Kidney glomerular epithelial cell (primary cell): ENCODE measurements at places on chromosomes 2 and 18.

GRCh38 chr2:47899915-47900816, 6.1 kb downstream of the FBXO11 start:
- no peak for DNase-seq

- DNase-seq, result no peak
Measured at GRCh38 chr2:30445266-30445821, 1.7 kb upstream of the LCLAT1 start.

DNA sequence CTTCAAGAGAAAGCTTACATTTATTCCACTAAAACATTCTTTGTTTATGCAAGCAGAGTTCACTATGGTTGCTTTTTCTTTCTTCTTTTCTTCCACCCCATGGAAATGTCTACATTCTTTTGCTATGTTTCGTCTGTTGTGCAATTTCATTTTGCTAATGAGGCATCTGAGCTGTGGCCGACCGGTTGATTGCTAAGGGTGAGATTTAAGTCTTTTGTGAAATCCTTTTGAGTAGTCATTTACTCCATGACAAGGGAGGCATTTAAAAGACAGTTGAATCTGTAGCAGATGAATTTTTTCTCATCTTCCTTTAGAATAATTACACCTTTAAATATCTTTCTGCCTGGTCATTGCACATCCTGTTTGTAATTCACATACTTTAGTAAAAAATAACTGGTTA, 324.1 kb upstream of the THUMPD2 start:
- DNase-seq, result peak; percentile 84

GRCh38 chr2:27959496-27959895, 69.0 kb downstream of the BABAM2 start:
- DNase-seq, result no peak

GRCh38 chr2:236882930-236883329, 202.8 kb upstream of the COPS8 start:
- DNase-seq, result no peak

GRCh38 chr2:104568247-104568646, 285.7 kb upstream of the POU3F3 start:
- no peak for DNase-seq

- no peak for DNase-seq
Measured at GRCh38 chr2:46852124-46852523, 63.5 kb downstream of the MCFD2 start.

DNA sequence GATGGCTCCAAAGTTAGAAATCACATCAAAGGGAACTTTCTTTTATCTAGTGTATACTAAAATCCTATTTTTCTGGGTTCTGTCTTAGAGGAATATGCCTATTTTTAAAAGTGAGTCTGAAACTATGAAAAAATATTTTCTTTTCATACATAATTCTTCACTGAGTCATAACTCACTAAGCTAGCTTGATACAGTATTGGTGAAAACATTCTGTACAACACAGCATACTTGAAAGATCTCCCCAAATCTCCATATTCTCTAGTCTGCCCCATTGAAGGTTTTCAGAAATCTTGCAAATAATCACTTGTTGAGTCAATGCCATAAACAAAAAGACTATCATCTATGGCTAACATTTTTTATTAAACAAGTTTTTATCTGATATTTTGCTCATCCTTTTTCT, 44.5 kb downstream of the COL3A1 start:
- no peak for DNase-seq

GRCh38 chr2:42054714-42055430, 7.1 kb downstream of the PKDCC start:
- DNase-seq, result no peak

GRCh38 chr2:161250864-161251436, 57.3 kb upstream of the PSMD14 start:
- peak; percentile 65 for DNase-seq

DNA sequence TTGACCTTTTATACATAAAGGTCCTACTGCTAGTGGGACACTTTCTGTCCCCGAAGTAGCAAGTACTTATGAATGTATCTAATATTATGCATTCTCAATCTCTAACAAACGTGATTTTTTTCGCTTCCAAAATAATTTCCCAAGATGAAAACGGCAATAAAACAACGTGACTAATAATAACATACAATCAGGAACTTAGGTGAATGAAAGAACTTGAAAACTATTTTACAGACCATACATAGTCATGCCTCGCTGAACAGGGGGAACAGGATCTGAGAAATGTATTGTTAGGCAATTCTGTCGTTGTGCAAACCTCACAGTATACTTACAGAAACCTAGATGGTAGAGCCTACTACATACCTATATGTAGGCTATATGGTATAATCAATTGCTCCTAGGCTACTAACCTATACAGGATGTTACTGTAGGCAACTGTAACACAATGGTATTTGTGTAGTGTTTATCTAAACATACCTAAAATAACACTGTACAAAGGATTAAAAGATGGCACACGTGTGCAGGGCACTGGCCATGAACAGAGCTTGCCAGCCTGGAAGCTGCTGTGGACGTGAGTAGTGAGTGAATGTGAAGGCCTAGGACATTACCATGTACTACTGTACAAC, 2.5 kb downstream of the RTN4 start:
- DNase-seq, result peak; percentile 57

GRCh38 chr2:69102041-69102593, 89.1 kb downstream of the ANTXR1 start:
- no peak for DNase-seq
